ENCODE measurements at places on chromosomes 7 and 10.

DNA sequence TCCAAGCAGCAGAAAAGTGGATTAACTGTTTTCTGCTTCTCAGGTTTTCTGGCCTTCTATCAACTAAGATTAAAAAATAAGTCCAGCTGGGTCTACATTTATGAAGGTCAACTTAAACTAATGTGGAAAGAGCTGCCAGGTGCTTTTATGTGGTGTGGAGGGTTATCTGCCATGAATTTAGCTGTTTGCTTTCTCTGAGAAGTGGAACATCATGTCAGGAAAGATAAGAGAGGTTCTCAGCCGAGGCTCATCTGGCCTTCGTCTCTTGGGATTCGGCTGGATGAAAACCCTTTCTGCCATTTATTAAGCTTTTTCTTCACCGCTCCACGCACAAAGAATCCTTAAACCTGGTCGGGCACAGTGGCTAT is 5.5 kb downstream of the PTPRN2 start:
- H3K36me3 ChIP-seq = no peaks in the 10 kb centered on the region
- peaks cover 10% of the 10 kb centered on the region for H3K4me1 ChIP-seq
- no peak overlapping the region for H3K4me3 ChIP-seq
- H3K27ac ChIP-seq = no peak overlapping the region
- H3K27me3 ChIP-seq = peaks cover 33% of the 10 kb centered on the region

GRCh38 chr7:115299397-115300037 is 377.6 kb downstream of the MDFIC start:
- no peak for DNase-seq
- no peaks in the 10 kb centered on the region for H3K36me3 ChIP-seq
- no peak overlapping the region for H3K4me3 ChIP-seq
- H3K27ac ChIP-seq = no peak overlapping the region
- no peaks in the 10 kb centered on the region for H3K27me3 ChIP-seq
- H3K4me1 ChIP-seq = no peaks in the 10 kb centered on the region

DNA sequence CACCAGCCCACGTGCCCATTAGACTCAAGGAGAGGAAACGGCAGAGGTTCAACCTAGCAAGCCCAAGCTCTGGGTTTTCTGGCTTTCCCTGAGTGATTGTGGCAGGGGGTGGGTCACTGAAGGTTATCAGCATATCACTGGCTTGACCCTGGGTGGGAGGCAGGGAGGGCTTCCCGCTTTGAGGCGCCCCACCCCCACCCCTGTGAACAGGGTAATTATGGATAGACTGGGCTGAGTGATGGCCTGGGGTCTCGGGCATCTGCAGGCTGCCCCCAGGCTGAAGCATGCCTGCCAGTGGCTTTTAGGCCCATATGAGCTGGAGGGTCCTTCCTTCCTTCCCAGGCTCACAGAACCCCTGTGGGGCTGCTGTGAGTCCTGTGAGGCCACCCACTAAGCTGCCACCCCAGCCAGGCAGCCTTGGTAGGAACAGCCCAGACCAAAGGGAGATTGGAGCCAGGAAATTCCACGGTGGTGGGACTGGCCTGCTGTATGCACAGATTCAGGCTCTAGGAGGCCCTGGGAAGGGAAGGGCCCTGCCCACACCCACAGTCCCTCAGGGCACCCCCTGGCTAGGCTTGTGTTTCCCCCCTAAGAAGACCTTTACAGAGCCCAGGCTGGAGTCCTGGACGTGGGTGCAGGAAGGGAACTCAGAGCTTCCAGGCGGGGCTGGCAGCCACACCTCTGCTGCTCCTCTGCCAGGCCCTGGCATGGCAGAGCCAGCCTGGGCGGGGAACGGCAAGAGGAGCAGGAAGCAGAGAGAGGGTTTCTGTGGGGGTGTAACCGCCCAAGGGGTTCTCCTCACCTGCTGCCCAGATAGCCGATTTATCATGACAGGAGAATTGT is 33.1 kb downstream of the GPRIN2 start:
- no peak for DNase-seq
- no peaks in the 10 kb centered on the region for H3K27me3 ChIP-seq
- no peak overlapping the region for H3K27ac ChIP-seq
- H3K4me3 ChIP-seq = no peak overlapping the region
- no peaks in the 10 kb centered on the region for H3K4me1 ChIP-seq

DNA sequence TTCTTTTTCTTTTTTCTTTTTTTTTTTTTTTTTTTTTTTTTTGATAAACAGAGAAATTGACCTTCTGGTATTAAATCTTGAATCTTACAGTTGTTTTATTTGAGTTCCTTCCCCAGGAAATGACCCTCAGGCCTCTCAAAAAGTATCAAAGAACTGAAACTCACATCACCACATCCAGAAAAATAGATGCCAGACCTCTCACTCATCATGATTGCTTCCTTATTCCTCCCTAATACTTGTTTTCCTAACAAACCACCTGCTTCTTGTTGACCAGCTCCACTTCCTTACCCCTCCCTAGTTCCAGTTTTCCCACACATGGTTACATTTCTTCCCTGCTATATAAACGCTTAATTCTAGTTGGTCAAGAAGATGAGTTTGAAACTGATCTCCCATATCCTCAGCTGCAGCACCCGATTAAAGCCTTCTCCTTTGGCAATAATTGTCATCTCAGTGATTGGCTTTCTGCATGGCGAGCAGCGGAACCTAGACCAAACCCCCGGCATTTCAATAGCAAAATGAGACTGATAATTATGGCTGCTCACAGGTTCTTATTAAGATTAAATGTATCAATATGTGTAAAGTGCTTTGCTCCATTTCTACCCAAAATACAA is 681.1 kb upstream of the AUTS2 start:
- no peaks in the 10 kb centered on the region for H3K4me1 ChIP-seq
- H3K4me3 ChIP-seq = no peak overlapping the region
- no peak overlapping the region for H3K27ac ChIP-seq
- H3K36me3 ChIP-seq = no peaks in the 10 kb centered on the region
- no peak for DNase-seq

GRCh38 chr10:3928078-3928477 is 143.1 kb upstream of the KLF6 start:
- no peak for DNase-seq
- no peak overlapping the region for H3K4me3 ChIP-seq
- H3K36me3 ChIP-seq = no peaks in the 10 kb centered on the region
- no peak overlapping the region for H3K27ac ChIP-seq
- no peaks in the 10 kb centered on the region for H3K4me1 ChIP-seq

GRCh38 chr7:159227433-159227832 is 82.8 kb upstream of the VIPR2 start:
- H3K4me1 ChIP-seq = no peaks in the 10 kb centered on the region
- no peak for DNase-seq
- H3K36me3 ChIP-seq = no peaks in the 10 kb centered on the region
- H3K4me3 ChIP-seq = no peak overlapping the region
- H3K27ac ChIP-seq = no peak overlapping the region

DNA sequence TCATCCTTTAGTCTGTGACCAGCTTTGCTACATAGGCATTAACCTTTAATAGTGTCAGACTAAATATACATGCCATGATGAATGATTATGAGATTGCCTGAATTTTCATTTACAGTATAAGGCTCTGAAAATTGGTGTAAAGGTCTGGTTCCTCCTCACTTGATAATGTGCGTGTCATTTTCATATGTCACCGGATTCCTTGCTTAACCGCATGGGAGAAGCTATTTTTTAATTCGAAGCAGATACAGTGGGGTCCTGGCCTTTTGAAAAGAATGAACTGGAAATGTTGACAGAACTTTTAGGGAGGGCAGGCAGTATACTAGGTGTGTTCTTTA is 192.4 kb upstream of the SH2B2 start:
- no peaks in the 10 kb centered on the region for H3K27me3 ChIP-seq
- H3K4me3 ChIP-seq = no peak overlapping the region
- H3K36me3 ChIP-seq = no peaks in the 10 kb centered on the region
- no peaks in the 10 kb centered on the region for H3K4me1 ChIP-seq

- H3K4me1 ChIP-seq = peaks cover 13% of the 10 kb centered on the region
- no peak for DNase-seq
- peak overlapping the region; percentile 1 for H3K4me3 ChIP-seq
- no peaks in the 10 kb centered on the region for H3K36me3 ChIP-seq
Measured at GRCh38 chr7:96285579-96285978, 36.3 kb downstream of the SLC25A13 start.

- H3K4me1 ChIP-seq = peaks cover 39% of the 10 kb centered on the region
- H3K27ac ChIP-seq = no peak overlapping the region
- no peaks in the 10 kb centered on the region for H3K36me3 ChIP-seq
- DNase-seq = peak; percentile 33
Measured at GRCh38 chr7:2710901-2711551, 23.0 kb downstream of the AMZ1 start.

DNA sequence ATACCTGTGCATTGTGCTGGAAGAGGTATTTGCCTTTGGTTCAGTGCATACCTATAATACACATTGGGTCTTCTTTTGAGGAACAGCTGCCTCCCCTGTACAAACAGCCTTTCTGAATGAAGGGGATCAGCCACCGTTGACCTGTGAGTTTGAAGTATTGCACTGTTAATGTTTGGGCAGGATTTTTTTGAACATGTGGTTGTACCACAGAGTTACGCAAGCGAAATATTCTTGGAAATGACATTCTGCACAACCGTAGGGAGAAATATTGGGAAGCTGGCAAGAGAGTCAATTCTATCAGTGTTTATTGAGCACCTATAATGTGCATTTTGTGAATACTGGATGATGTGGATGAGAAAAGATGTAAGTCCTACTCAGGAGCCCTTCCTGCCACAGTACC is 270.6 kb downstream of the AUTS2 start:
- no peak overlapping the region for H3K4me3 ChIP-seq
- H3K4me1 ChIP-seq = no peaks in the 10 kb centered on the region
- no peak for DNase-seq
- no peaks in the 10 kb centered on the region for H3K36me3 ChIP-seq
- H3K27ac ChIP-seq = no peak overlapping the region
- H3K27me3 ChIP-seq = no peaks in the 10 kb centered on the region

DNA sequence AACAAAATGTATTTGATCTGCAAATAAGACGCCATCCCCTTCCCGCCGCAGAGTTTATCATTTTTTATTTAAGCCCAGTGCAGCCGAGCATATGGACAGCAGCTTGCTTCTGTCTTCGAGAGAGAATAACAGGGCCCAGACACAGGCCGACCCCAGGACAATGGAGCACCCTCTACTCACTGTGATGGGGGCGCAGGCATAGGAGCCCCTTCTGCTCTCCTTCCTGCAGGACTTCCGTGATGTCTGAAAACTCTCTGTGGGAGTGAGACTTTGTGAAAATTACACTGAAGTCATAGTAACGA is 134.8 kb downstream of the OAT start:
- H3K36me3 ChIP-seq = no peaks in the 10 kb centered on the region
- H3K4me1 ChIP-seq = no peaks in the 10 kb centered on the region
- H3K4me3 ChIP-seq = no peak overlapping the region
- DNase-seq = no peak
- H3K27ac ChIP-seq = no peak overlapping the region
- H3K27me3 ChIP-seq = no peaks in the 10 kb centered on the region

All from effector memory CD4-positive, alpha-beta T cell (primary cell).